Stimulated activated memory B cell treated with anti-CD40 and anti-IgM and Interleukin-4, amounts not matched to agents 10 μg/mL and 1 μg/mL and 100 μg/mL, for 72 hours (primary cell): ENCODE measurements at places on chromosomes 11 and 22.

- no peak for ATAC-seq
These were observed 10.5 kb upstream of the YAP1 start for GRCh38 chr11:102099755-102100154.

GRCh38 chr11:101341578-101341977 lies 212.0 kb upstream of the PGR start:
- no peak for ATAC-seq

DNA sequence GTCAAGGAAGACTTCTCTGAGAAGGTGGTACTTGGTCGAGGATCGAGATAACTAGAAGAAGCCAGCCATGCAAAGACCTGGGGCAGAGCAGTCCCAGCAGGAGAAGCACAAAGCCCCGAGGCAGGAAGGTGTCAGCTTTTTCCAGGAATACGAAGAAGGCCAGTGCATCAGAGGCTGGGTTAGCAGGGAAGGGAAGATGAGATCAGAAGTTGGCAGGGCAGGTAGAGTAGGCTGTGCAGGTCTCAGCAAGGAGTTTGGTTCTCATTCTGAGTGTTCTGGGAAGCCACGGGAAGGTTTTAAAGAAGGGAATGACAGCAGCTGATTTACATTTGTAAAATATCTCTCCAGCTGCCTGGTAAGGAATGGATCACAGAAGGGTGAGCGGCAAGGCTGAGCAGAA lies 111.3 kb downstream of the TENM4 start:
- ATAC-seq = no peak

- ATAC-seq = peak; percentile 66
These were observed 15.9 kb downstream of the RTN4RL2 start for GRCh38 chr11:57476047-57476756.

DNA sequence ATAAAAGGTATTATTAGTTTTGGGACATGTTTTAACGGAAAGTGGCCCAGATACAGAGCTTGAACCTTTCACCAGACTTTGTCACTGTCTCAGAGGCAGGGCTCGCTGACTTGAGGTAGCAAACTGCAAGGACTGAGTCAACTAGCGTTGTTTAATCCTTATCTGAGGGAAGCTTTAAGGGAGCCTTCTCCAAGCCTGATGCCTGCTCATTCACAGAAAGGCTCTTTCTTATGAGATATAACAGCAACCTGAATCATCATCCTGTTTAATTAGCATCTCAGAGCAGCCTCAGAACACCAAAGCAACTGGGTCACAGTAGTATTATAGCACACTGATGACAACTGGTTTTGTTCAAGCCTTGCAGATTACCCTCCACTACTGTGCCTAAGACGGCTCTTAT lies 54.2 kb upstream of the CYP2D6 start:
- ATAC-seq = no peak

- no peak for ATAC-seq
These were observed 61.4 kb upstream of the FADD start for GRCh38 chr11:70141486-70142220.

GRCh38 chr11:38582151-38582550 lies 1984.1 kb upstream of the RAG2 start:
- ATAC-seq = no peak

GRCh38 chr22:47107431-47107830 lies 345.0 kb downstream of the TBC1D22A start:
- ATAC-seq = no peak

DNA sequence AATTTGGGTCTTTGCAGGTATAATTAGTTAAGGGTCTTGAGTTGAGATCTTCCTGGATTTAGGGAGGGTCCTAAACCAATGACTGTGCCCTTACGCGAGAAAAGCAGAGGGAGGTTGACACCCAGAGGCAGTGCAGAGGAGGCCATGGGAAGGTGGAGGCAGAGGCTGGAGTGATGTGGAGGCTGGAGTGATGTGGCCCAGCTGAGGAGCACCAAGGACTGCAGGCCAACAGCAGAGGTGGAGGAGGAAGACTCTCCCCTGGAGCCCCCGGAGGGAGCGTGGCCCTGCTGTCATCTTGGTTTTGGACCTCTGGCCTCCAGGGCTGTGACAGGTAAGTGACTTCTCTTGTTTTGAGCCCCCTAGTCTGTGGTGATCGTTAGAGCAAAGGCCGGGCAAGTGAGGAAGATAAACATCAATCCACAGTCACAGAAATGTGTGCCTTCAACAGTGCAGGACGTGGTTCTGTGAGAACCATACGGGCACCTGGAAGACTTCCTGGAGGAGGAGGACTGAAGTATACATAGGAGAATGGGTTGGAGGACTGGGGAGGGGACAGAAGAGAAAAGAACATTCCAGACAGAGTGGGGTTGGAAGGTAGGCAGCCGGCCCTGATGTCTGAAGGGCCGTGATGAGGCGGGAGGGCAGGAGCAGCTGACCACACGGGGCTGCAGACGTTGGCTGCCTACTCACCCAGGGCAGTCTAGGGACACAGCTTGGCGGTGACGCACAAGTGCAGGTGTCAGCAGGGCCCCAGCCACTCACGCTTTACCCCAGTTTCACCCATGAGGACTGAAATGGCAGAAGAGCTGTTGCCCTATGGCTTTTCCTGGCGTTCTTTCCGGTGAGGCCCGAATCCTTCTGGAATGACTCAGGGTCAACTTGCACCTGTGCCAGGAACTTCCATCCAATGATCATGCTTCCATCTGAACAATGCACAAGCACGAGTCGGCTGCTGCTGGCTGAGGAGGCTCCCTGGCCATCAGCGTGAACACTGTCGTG lies 270.2 kb downstream of the CTTN start:
- ATAC-seq = no peak

GRCh38 chr11:18522388-18522787 lies 4.4 kb downstream of the TSG101 start:
- no peak for ATAC-seq

GRCh38 chr11:108751444-108751843 lies 86.6 kb downstream of the DDX10 start:
- no peak for ATAC-seq

GRCh38 chr22:46657996-46658947 lies 38.1 kb downstream of the GRAMD4 start:
- ATAC-seq = no peak

GRCh38 chr11:13329670-13330356 lies 52.2 kb downstream of the BMAL1 start:
- no peak for ATAC-seq

DNA sequence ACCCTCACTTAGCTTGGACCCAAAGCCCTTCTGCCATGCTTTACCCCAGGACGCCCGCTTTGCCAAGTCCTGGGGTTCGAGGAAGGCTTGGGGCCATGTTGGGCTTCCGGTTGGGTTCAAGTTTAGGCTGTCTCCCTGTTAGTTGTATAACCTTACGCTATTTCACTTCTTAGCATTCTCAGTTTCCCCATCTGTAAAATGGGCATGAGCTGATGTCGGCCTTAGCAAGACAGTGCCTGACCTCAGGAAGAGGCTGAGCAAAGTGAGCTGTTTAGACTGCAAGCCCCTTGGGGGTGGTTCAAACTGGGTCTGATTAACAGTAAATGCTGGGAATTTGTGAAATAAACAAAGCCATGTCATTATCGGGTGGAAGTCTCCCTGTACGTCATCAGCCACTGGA lies 3.2 kb upstream of the FGF4 start:
- no peak for ATAC-seq

DNA sequence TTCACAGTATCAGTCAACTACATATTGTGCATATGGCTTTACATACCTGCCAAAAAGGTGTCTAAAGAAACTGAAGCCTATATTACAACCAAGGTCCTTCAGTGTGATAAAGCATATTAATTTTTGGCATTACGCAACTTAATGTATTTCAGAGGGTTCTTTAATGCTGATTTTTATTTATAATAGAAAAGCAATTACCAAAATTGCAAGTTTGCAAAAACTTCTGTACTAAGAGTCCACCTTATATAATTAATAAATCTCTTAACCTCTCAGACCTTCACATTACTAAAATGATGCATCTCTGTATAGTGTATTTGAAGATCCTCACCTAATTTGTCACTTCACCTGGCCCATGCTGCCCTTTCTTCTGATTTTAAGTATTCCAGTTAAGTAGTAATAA lies 128.6 kb downstream of the GUCY1A2 start:
- ATAC-seq = no peak

- ATAC-seq = no peak
These were observed 2.6 kb downstream of the PATZ1 start for GRCh38 chr22:31343235-31344191.

DNA sequence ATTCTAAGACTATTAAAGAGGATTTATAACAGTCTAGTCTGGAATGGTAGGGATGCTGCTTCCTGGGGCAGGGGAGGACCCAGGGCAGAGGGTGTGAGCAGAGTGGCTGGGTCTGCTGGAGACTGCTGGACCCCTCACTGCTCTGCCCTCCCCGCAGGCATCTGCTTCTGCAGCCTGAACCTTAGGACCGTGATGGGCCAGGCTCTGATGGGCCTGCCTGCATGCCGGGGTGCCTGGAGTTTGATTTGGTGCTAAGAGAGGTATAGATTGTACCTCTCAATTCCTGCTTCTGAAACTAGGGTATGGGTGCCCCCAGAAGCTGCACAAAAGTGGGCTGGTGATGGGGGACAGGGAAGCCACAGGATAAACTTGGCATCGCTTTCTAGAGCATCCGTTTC lies 54.9 kb downstream of the CD82 start:
- ATAC-seq = no peak

- no peak for ATAC-seq
These were observed 335 bp downstream of the ZNF408 start for GRCh38 chr11:46701078-46701654.

DNA sequence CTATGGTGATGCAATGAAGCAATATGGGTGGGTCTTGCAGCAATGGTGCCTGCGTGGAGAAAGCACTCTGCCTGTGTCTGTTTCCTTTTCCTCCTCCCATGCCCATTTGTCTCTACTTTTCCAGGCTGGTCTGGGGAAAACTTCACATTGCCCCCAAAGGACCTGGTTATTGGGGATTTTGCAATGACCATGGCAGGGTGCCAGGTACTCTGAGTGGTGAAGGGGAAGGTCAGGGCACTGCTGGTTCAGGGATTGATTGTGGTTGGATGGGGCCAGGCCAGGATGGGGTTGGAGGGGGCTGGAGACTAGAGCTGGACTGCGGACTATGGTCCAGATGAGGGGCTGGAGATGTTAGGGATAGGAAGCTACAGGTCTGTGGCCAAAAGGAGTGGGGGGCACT lies 92.1 kb downstream of the INSC start:
- ATAC-seq = no peak

DNA sequence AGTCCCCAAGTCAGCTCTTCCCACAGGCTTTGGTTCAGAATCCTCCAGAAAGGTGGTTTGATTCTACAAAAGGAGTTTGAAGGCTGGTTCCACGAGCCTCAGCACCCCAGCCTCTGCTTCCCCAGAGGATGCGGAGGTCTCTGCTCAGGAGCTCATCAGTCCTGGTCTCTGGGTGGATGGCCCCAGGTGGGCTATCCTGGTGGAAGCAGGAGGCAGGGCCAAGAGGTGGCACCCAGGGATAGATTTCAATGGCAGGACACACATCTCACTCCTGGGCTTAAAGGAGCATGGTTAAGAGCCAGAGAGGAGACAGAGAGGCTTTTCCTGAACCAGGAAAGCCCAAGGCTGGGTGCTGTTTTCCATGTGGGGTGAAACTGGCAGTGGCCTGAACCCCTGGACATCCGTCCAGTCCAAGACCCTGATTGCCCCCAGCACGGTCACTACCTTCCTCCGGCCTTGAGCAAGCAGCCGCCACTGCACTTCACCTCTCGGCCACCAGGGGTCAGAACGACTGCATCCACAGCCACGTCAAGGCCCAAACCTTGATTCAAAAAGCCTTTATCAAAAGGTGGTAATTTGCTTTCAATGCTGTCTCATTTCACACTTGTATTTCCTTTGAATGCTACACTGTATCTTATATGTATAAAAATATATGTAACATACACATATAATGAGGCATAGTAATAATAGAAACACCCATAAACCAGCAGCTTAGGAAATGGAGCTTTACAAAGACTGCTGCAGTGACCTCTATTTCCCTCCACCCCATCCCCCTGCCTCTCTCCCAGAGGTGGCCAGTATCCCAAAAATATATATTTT lies 19.3 kb upstream of the FXYD2 start:
- ATAC-seq = peak; percentile 65

- ATAC-seq = no peak
These were observed 447.1 kb downstream of the MIAT start for GRCh38 chr22:27104449-27104848.

DNA sequence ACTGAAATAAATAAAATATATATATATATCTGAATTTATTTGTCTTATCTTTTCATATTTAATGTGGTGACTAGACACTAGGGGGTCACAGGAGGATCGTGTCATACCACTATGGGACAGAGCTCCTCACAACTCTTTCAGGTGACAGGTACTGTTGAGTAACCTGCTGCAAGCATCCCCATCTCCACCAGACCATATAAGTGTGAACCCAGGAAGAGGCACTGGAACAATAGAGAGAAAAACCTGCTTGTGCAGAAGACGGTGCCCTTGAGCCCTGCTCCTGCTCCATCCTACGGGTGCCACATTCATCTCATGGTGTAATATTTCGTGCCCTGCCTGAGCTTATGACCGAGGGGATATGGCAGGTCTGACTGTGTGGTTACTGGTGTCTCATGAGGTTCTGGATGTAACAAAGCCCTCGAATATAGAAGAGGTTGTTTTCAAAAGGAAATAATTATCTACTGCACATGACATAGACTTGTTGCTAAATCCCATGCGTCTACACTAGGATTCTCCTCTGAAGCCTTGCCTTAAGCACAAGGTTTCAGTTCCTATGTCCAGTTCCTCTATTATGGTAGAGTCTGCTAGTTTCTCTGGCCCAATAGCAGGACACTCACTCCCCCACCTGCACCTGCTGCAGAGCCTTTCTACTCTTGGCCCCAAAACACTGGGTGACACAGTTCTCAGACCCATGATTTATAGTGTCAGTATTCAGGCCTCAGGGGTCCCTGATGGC lies 70.4 kb downstream of the GGTLC2 start:
- peak; percentile 94 for ATAC-seq

DNA sequence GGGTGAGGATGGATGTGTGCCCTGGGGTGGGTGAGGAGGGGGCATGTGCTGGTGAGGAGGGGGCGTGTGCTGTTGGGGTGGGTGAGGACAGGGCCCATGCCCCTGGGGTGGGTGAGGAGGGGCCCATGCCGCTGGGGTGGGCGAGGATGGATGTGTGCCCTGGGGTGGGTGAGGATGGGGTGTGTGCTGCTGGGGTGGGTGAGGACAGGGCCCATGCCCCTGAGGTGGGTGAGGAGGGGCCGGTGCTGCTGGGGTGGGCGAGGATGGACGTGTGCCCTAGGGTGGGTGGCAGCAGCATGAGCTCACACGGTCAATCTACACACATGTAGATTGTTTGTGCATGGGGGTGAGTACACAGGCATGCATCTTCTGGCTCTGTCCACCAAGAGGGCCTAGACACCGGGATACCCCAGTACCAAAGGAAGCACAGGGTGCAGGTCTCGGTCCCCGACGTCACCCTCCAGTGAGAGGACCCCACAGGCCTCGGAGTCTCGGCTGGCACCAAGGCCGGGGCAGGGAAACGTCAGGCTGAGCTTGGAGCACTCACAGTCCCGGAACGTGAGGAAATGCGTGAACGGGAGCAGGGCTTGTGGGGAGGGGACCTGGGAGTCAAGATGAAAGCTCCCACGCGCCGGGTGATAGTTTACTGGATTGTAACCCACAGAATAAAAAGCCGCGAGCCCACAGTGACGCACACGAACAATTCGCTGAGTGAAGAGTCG lies 37.4 kb upstream of the TOLLIP start:
- peak; percentile 58 for ATAC-seq

- no peak for ATAC-seq
These were observed 406.8 kb downstream of the ETS1 start for GRCh38 chr11:128180441-128181087.

- ATAC-seq = no peak
These were observed 18.3 kb downstream of the SC5D start for GRCh38 chr11:121310908-121311307.

GRCh38 chr22:48099251-48099650 lies 1336.8 kb downstream of the TBC1D22A start:
- ATAC-seq = no peak

GRCh38 chr22:37842015-37842793 lies 1.9 kb downstream of the ANKRD54 start:
- no peak for ATAC-seq
